Putamen (tissue), 1 donor: ENCODE measurements at places on chromosomes 1 and 21.

DNA sequence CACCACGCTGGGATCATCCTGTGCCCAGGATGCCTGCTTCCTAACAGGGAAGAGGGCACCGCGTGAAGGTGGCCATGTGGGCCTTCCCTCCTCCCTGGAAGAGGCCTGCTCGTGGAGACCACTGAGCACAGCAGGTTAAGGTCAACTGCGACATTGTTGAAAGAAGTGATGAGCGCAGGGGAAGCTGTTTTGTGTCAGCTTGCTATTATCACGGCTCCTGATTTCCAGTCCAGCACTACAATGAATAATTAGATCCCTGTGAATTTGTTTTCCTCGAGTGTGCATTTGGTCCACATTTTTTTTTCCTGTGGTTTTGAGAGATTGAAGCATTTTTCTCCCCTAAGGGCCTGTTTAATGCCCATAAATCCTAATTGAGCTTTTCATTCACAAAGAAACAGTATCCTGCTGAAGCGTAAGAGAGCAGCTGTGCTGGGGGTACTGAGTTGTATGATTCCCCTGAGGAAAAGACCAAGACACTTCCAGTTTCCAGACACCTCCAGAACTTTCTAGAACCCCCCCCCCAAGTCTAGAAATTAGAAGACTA lies 204.9 kb downstream of the KCNJ6 start:
- no peak for DNase-seq

DNA sequence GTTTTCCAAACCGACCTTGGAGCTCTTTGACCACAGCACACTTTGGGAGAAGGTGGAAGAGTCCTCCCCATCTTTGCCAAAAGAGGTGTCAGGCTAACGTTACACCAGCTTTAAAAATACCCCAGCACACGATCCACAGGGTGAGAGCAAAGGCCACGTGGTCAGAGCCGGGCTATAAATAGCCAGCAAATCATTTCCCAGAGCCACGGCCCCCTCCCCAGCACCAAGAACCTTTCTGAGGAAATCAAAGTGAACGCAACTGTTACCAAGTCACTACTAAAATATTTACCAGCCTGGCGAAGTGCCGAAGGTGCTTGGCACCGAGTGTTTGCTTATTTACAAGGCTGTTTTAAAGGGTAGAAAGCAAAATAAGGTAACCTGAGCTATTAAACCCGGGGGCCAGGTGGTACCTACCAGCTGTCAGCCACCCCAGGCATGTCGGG lies 72.4 kb downstream of the CASZ1 start:
- DNase-seq, result no peak

DNA sequence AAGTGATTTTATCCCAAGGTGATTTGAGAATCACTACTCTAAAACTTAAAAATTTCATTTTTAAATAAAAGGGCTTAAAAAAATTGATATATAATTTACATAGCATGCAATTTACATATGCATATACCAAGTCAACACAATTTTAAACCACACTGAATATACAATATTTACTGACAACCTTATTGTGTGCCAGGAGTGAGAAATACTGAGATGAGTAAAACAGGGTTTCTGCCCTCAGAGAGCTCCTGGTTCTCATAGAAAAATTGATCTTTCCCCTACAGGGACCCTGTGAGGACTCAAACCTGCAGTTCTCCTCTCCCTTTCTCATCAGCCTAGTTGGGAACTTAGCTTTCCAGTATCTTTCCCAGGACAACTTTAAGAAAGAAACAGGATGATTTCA lies 27.0 kb downstream of the PLPP3 start:
- no peak for DNase-seq

- no peak for DNase-seq
These were observed 98.0 kb upstream of the BCAR3 start for GRCh38 chr1:93779540-93780165.

GRCh38 chr1:231052777-231053176 lies 12.7 kb upstream of the FAM89A start:
- DNase-seq, result no peak

GRCh38 chr1:226132728-226133503 lies 53.6 kb downstream of the ACBD3 start:
- no peak for DNase-seq

GRCh38 chr21:17612023-17612564 lies 607 bp downstream of the BTG3 start:
- DNase-seq, result peak; percentile 17

DNA sequence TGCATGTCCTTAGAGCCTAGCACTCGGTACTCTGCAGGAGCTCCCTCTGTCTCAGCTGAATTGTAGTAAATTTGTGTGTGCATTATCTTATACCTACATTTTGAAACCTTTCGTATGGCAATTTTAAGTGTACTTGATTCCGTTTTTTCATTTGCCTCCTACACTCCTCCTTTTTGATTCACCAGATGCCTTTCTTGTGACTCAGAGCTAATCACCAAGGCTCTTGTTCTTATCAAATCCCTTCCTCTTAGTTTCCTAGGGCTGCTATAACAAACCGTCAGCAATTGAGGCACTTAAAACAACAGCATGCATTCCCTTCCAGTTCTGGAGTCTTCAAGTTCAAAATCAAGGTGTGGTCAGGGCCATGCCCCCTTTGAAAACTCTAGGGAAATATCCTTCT lies 261.0 kb downstream of the ASTN1 start:
- peak; percentile 53 for DNase-seq

DNA sequence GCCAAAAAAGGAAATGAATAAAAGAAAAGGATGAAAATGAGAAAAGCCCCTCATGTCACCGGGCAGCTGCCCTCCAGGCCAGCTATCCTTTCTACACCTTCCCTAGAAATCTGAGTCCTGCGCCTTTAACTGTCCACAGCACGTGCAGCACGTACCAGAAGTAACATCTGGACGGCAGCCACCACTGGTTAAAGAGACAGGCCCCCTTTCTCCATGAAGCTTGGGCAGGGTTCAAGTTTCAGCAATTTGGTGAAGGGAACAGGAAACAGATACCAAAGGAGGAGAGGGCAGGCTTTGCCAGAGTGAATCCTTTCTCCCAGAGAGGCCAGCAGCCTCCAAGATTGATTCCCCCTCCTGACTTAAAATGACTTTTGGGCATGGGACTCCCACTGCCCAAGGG lies 3.6 kb upstream of the KIAA2013 start:
- no peak for DNase-seq

- no peak for DNase-seq
These were observed 101.3 kb upstream of the LYPLAL1 start for GRCh38 chr1:219072329-219072728.

DNA sequence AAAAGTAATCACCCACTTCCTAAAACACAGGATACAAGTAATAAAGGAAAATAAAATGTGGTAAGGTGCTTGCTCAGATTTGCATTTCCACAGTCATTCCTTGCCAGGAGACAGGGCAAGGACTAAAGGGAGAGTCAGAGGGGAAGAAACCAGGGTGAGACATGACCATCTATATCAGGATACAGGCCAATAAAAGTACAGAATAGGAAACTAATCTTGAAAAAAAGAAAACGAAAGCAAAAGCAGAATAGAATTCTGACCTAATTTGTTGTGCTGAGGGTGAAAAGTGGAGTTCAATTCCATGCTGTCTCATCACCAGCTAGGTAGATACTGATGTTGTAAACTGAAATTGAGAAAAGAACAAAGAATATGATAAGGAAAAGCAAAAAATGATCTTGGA lies 27.3 kb downstream of the JMJD4 start:
- DNase-seq, result no peak

DNA sequence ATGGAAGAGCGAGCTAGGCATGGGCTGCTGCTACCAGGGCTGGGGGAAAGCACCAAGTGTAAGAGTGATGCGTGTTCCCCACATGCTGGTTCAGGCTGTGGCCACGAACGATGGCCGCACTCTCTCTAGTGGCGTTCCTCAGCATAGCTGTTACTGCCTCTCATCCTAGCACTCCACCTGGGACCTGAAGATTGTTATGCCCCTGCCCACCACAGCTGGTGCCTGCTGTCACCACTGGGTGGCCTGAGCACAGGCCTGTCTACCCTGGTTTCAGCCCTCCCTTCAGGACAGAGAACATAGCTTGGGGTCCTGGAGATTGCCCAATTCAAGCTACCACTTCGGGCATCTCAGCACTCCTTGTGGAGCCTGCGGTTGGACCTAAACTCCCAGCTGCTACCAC lies 80.1 kb upstream of the PDC start:
- no peak for DNase-seq
